MG63 (cell line): ENCODE measurements at places on chromosomes 11 and 22.

DNA sequence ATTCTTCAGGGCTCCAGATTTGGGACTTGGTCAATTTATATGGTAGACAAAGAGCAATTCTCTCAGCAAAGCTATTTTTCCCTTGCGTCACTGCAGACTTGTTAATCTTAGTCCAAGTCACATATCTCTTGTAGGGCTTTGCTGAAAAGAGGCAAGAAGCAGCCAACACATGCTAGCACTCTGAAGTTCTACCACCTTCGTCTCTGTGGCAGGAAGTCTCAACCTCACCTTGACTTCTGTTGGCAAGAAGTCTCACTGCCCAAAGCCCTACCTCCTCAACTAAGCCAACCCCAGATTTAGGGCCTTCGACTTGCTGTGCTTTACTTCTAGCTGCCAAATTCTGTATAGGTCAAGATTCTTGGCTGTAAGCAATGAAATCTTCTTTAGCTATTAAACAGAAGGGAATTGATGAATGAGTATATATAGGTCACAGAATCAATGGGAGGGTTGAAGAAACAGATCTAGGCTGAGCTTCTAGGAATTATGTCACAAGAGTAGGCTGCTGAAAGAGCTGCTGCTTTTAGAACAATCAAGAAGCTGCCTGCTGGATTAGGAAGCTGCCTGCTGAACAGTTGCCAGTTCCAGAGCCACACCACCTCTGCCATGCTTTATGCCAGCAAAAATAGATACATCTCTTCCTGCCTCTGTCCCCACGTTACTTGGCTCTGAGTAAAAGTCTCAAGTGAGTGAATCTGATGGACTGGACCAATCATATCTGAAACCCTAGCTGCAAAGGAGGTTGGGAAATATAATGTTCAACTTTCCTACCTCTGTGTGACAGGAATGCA lies 17.6 kb upstream of the NCR3LG1 start:
- DNase-seq = no peak

DNA sequence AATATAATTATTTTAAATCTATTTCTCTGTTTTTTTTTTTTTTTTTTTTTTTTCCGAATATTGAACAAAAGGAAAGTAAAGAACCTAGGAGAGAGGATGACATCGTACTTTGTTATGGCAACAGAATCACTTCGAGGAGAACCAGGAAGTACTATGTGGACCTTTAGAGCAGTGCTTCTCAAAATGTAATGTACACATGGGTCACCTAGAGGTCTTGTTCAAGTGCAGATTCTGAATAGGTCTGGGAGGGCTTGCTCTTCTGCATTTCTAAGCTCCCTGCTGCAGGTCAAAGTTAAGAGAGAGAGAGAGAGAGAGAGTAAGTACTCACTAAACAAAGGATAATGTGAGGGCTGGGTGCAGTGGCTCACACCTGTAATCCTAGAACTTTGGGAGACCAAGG lies 419.5 kb upstream of the TENM4 start:
- DNase-seq = no peak

GRCh38 chr11:20310596-20311394 lies 52.7 kb upstream of the HTATIP2 start:
- DNase-seq = no peak

DNA sequence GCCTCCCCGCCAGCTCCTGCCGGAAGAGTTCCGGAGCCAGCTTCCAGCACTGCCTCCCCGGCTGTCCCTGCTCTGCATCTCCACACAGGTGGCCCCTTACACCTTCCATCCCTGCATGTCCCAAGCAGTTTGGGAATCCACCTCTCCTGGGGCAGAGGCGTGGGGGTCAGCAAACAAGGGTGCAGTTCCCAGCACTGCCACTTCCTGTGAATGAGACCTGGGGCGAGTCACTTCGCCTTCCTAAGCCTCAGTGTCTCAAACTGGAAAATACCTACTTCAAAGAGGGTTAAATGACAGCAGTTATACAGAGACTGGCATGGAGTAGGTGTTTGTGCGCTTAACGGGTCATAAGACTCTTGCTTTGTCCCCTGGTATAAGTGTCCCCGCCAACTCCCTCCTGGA lies 5.2 kb downstream of the CYTH4 start:
- no peak for DNase-seq

- DNase-seq = no peak
These were observed 93.5 kb upstream of the ANO1 start for GRCh38 chr11:69984457-69985261.

DNA sequence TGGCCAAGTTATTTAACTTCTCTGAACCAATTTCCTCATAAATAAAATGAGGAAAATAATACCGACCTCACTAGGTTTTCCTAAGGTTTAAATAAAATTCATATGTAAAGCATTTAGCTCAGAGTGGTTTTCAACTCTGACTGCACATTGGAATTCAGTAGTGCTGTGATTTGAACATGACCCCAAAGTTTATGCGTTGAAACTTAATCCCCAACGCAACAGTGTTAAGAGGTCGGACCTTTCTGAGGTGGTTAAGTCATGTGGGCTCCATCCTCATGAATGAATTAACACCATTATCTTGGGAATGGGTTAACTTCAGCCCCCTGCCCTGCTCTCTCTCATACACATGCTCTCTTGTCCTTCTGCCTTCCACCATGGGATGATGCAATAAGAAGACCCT lies 322.2 kb downstream of the AASDHPPT start:
- DNase-seq = no peak

DNA sequence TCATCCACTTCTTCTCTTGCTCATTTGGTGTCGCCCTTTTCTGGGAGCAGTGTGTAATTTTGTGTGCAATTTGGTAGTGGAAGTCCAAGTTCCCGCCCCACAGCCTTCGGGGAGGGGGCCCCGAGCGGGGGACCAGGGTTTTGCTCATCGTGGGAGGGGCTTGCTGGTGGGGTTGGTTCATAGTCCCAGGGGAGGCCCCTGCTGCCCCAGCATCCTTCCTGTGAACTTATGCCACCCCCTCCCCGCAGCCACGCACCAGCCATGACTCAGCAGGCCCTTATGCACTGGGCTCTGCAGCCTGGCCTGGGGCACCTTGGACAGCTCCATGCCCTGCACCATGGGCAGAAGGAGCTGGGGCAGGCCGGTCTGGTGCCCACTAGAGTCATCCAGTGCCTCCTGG lies 1183.6 kb downstream of the BRD1 start:
- DNase-seq = peak; percentile 43

- DNase-seq = no peak
These were observed 747.0 kb downstream of the BRD1 start for GRCh38 chr22:49080631-49081030.

DNA sequence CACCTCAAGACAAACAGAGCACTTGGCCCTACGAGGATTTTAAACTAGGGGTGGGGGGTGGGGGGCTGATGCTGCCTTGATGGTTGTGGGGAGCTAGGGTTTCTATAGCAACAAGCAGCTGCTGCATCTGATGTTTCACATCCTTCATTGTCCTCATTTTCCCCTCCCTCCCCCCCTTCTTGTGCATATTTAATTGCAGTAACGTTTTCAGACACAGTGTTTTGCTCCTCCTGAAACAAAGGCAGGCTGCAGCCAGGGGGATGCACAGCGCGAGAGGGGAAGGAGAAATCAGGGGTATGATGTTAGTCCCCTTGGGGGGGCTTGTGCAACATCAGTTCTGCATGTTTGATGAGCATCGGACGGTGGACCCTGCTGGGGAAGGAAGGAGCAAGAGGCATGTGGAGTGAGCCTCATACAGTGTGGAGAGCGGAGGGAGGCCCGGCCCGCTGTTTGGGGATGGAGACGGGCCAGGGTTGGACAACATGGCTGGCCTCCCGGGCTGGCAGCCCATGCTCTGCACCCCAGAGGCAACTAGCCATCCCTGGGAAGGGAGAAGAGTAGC lies 208.3 kb downstream of the CEP164 start:
- DNase-seq = no peak

GRCh38 chr11:618856-619627 lies 3.3 kb upstream of the IRF7 start:
- no peak for DNase-seq

DNA sequence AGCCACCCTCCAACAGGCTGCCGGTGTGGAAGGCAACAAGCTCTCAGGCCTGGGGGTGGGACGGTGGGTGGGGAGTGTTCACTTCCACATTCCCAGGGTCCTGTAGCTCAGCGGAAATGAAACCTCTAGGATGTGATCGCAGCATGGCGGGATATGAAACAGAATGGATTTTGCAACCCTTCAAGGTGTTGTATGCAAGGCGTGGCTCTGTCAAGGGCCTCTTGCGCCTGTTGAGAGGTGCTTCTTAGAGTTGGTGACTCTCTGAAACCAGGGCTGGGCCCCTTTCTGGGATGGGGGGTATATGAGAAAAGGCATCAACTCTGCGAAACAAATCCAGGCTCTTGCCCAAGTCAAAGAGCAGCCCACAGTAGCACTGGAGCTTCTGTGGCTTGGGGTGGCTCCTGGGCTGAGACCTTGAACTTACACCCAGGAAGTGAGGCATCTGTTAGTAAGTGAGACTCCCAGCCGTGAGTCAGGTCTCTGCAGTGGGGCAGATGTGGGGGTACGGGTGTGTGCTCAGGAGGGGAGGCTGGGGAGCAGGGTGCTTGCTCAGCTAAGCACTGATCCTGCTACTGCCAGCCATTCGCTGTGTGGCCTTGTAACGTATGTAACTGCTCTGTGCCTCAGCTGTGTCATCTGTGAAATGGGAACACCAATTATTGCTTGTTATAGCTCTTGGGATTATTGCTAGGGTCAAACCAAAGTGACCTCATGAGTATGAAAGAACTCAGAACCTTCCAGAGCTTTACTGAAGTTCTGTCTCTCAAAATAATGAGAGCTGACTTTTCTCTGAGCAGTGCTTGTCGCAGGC lies 28.3 kb downstream of the NECTIN1 start:
- peak; percentile 44 for DNase-seq

- DNase-seq = no peak
These were observed 299.3 kb downstream of the BRD1 start for GRCh38 chr22:49528420-49528720.

DNA sequence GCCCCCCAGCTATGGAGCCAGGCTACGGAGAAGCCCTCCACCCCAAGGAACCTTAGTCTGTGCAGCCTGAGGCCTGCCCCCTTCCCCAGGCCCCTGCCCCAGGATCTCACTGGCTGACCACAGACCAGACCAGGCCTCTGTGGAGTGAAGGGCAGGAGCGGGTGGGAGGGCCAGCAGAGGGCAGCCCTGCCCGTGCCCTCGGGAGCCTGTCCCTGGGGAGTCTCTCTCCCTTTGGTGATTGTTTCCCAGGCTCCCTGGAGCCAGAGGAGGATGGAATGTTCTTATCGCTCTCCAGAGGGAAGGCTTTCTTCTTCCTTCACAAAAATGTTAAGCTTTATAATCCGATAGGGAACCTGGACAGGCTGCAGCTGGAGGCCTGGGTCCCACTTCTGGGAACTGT lies 455.3 kb downstream of the SOX6 start:
- DNase-seq = no peak

DNA sequence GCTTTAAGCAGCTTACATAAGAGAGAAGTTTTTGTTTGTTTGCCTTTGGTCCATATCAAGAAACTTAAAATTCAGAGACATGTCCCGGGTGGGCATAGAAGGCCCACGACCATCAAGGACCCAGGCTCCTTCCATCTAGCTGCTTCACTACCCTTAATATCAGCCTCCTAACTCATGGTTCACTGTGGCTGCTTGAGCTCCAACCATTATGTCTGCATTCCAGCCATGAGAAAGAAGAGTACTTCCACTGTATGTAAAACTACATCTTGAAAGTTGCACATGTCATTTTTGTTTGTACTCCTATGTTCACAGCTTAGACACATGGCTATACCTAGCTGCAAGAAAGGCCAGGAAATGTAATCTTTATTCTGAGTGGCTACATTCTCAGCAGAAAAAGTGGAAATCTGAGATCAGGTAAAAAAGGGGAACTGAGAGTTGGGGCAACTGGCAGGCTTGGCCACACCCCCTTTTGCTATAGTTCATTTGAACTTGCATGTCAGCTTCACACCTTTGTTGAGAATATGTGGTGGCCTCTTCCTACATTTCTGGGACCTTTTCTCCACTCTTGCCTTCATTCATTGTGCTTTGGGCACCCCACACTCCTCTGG lies 81.3 kb upstream of the TP53I11 start:
- no peak for DNase-seq

DNA sequence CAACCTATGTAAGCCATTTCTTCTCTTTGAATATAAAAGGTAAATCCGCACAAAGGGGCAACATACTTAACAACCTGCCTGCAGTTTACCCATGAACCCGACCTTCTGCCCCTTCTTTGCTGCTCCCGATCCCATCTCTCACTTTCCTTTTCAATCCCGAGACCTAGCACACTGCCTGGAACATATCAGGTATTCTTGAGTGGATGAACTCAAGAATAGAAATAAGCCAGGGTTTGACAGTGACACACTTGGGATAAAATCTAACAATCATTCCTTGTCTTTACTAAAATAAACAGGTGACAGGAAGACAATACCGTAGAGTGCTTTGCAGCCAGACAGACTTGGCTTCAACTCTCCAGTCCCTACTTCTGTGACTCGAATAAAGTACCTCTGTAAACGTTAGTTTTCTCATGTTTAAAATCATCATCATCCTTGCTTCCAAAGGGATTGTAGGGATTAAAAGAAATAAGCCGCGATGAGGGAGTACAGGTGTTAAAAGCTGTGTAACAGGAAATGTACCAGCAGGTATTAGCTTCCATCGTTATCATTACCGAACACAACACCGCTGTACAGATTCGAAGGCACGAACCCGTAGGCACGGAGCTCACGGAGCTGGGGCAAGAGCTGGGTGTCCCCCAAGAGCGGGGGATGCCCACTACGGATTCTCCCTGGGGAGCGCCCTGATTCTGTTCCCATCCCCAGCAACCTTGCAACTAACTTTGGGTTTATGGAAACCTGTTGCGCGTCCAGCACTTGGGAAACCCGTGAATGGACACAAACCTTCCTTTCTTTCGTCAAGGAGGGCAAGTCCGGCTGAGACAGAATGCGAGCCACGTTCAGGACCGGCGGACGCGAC lies 720 bp downstream of the UFD1 start:
- DNase-seq = no peak

DNA sequence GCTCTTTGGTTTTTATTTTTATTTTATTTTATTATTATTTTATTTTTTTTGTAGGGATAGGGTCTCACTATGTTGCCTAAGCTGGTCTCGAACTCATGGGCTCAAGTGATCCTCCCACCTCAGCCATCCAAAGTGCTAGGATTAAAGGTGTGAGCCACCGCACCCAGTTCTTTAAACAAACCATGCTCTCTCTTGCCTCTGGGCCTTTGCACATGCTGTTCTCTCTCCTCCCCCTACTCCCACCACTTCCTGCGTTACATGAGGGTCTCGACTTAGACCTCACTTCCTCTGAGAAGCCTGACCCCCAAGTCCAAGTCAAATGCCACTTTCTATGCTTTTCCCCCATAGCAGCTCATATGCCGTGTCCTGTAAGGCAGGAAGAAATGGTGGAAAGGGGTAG lies 15.2 kb upstream of the TCF20 start:
- no peak for DNase-seq

- no peak for DNase-seq
These were observed 3.9 kb upstream of the RAB38 start for GRCh38 chr11:88179141-88179540.

GRCh38 chr11:27456140-27456794 lies 16.3 kb downstream of the LGR4 start:
- DNase-seq = no peak
